ENCODE measurements at places on chromosomes 2 and 18. TPM values are rescaled to one million over a fixed set of nuclear protein-coding genes. Genes with fewer than 3 reads are reported as not detected.

DNA sequence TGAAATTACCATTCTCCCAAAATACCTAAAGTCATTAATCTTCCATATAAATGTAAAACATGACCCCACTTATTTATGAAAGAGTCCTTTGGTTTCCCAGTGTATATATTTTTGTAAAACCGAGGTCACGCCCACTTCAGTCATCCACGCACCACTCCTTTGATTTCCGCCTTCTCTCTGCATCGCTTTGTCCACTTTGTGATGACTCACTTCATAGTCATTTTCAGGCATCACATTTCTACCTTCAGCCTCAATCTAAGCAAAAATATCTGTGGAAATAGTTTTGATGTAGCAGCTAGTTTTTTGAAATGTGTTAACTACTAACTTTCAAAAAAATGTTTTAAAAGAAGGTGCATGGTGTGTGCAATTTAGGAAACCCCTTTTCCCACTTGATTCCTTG lies 793.5 kb upstream of the SOX11 start:
- peak; percentile 19 for DNase-seq

DNA sequence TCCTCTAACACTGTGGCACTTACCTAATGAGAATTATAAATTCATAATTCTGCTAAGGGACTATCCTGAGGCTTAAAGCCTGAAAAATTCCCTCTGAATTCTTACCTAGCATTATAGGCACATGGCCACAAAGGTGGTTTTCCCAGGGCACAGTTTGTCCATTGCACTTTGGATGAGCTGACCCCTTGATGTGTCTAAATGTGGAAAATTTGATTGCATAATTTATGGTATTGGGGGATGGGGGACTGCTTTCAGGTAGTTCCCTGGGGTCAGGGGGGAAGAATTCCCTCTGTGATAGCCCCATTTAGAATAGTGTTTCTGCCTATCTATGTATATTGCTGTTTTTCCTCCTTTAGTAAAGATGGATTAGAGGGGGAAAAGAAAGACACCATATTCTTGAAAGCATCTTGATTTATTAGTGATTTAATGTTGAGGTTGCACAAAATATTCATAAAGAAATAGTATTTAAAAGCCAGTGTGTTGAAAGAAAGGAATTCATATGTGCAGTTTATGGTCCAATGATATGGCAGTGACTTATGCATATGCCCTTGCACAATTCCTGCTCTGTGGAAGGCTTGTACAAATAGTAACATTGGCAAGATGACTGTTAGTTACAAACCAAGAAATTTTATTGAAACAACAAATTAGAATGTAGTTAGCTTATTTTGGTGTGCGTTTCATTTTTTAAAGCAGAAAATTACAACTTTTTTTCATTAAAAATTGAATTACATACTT lies 8.7 kb upstream of the HTR2B start:
- no peak for DNase-seq

GRCh38 chr2:63614983-63615945 lies 26.5 kb downstream of the MDH1 start:
- DNase-seq = no peak

DNA sequence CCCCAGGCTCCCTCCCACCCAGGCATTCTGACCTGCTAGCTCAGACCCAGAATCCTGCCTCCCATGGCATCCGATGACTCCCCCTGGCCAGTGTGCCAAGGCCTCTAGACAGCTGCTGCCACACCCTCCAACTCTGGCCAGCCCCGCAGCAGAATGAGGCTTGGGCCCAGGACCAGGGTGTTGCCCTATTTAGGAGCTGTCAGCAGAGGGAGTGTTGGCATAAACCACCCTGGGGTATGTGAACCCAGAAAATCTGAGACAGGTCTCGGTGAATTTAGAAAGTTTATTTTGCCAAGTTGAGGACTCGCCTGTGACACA lies 134.3 kb downstream of the KLHL29 start:
- no peak for DNase-seq

Gene APLF
- 0.05 TPM for total RNA-seq

Gene ANKRD62
- not detected for total RNA-seq

GRCh38 chr2:144414324-144414845 lies 105.5 kb downstream of the ZEB2 start:
- DNase-seq = peak; percentile 14

Gene UGT1A9
- 3.2 TPM for total RNA-seq
